ENCODE measurements at places on chromosomes 7 and 10.

GRCh38 chr7:28312948-28313347 lies 99.4 kb upstream of the CREB5 start:
- DNase-seq = no peak

DNA sequence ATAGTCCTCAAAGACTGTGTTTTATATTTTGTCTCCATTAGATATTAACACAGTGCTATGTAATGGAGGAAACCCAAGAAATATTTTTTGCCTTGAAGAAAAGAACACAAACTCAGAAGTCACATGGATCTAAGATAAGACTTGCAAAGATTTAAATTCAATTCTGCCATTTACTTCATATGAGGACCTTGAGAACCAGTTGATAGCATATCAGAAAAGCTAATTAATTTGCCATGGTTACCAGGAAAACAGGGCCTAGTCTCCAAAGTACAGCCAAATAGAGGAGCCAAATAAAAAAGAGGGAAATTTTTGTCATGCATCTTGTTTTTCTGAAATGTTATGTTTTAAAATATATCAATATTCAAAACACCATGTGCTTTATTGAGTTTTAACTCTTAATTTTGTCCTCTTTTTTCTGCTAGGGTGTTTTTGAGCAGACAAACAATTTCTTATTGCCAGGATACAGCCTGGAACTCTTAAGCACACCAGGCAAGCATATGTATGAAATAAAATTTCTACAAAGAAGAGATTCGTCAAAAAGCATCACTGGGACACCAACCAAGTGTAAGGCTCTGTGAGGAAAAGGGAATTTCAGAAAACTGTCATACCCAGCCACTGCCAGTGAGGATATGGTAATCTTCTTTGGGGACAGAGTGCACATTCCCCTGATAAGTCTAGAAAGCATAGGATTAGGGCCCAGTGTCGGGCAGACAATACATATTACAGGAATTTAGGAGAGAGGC lies 10.6 kb upstream of the TOMM7 start:
- DNase-seq = no peak

GRCh38 chr10:85447690-85448089 lies 918.9 kb downstream of the GRID1 start:
- no peak for DNase-seq

DNA sequence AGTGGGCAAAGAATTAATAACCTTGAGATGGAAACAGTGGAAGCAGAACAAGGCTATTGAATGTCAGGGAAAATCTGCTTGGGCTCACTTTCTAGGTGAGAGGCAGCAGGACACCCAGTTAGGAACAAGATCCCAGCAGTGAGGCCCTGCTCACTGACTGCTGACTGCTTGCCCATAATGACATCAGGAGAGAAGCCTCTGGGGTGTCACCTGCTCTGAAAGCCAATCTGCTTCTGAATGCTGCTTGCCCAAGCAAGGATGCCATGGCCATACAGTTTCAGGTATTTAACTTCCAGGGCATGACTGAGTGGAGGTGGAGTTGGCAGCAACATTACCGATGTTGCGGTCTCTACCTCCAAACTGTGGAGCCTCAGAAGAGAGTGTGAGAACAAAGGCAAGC lies 11.7 kb upstream of the WAPL start:
- DNase-seq = no peak

DNA sequence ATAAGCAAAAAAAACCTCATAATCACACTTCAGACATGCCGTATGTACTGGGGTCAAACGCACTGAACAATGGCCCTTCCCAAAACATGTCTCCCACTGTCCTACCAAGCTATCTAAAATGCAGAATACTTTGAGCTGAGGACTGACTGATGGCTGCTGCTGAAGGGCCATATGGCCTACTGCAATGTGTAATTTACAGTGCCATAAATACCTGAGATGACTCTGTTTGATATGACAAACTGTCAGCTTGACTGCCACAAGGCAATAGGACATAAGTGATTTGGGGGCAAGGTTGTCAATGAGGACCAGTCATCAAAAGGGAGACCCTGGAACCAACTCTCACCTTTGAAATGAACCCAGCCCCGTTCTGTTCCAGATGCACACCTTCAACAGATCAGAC lies 187.4 kb upstream of the FRMD4A start:
- DNase-seq = no peak

- no peak for DNase-seq
Observed at GRCh38 chr7:110119883-110120581, 970.9 kb upstream of the LRRN3 start.

- DNase-seq = no peak
Observed at GRCh38 chr10:66877361-66877760, 48.5 kb upstream of the LRRTM3 start.
